CD4-positive, alpha-beta T cell treated with Interferon gamma for 1 hour (primary cell): ENCODE measurements at places on chromosomes 6 and 20.

GRCh38 chr6:41122373-41122772, 31.8 kb downstream of the TREML1 start:
- DNase-seq, result no peak

DNA sequence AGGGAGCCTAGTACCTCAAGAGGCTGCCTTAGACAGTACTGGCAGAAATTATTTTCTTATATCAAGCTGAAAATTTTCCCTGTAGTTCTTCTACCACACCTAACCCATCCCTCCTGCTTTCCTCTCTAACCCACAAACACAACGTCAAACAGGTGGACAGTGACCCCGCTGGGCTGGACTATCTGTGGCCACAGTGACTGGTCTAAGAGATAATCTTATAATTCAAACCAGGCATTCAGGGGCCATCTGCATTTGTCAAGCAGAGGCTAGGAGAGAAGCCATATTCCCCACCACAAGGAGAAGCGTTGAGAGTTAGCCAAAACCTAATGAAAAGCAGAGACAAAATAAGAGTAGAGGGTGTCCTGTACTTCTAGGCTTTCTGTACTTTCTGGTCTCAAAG, 8.2 kb downstream of the HDDC2 start:
- DNase-seq, result no peak

DNA sequence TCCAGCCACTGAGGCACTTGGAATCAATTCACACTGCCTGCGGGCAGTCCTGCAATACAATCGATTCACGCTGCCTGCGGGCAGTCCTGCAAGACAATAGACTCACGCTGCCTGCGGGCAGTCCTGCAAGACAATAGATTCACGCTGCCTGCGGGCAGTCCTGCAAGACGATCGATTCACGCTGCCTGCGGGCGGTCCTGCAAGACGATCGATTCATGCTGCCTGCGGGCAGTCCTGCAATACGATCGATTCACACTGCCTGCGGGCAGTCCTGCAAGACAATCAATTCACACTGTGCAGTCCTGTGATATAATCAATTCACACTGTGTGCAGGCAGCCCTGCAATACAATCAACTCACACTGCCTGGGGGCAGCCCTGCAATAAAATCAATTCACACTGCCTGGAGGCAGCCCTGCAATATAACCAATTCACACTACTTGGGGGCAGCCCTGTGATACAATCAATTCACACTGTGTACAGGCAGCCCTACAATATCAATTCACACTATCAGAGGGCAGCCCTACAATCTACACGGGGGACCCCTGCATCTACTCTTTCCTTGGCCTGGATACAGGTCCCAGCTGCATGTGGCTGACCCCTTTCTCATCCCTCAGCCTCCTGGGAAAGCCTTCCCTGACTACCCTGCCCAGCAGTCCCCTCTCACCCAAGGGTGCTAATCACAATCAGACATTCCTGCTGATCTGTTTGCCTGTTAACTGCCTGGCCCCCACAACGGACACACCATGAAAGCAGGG, 10.4 kb downstream of the TAF4 start:
- DNase-seq, result no peak

DNA sequence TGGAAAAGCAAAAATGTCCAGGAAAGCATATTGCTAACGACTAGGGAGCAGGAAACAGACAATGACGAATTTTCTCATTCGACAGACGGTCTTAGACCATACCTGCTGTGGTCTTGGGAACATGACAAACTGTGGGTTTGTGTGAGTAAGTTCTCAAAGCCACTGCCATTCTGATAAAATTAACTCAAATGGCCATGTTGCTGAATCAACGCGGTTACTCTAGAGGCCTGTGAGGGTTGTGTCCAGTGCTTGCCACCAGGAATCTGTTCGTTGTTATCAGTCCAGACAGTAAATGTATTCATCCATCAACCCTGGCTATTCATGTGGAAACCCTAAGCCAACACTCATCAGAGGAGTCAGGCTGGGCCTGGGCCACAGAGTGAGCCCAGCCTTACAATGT, 124.3 kb downstream of the MYLK4 start:
- no peak for DNase-seq

DNA sequence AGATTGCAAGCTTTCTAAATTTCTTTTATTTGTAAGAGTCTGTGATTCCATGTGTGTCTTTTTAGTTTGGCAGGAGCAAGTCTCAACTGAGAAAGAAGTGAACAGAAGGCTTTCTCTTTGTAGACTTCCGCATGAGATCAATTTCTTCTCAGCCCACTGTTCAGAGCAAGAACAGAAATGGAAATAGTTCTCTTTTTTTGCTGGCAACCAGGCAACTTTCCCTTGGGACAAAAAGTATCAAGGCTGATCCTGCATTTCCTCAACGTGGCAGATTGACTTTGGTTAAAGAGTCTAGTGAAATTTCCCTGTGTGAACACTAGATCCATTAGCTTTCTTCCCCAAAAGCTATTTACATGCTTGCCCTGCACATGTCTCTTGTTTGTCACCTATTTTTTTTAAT, 46.8 kb upstream of the JAG1 start:
- no peak for DNase-seq

- no peak for DNase-seq
These were observed 466.9 kb downstream of the CBLN4 start for GRCh38 chr20:55538261-55538908.

GRCh38 chr6:31203345-31203979, 33.0 kb upstream of the POU5F1 start:
- peak; percentile 64 for DNase-seq

- DNase-seq, result no peak
These were observed 11.1 kb downstream of the TPD52L1 start for GRCh38 chr6:125164696-125165095.

- no peak for DNase-seq
These were observed 130.2 kb upstream of the AKIRIN2 start for GRCh38 chr6:87832025-87832825.
